Activated CD4-positive, alpha-beta T cell treated with anti-CD3 and anti-CD28 coated beads for 36 hours (primary cell): ENCODE measurements at places on chromosomes 11 and 22. TPM values are rescaled to one million over a fixed set of nuclear protein-coding genes. Genes with fewer than 3 reads are reported as not detected.
A peak's percentile ranks its signal among the peaks of the same experiment; 100 is the strongest.

- no peak for DNase-seq
Measured at GRCh38 chr11:110131386-110132123, 38.4 kb downstream of the ZC3H12C start.

- DNase-seq: no peak
Measured at GRCh38 chr22:20998411-20999336, 3.2 kb downstream of the THAP7 start.

DNA sequence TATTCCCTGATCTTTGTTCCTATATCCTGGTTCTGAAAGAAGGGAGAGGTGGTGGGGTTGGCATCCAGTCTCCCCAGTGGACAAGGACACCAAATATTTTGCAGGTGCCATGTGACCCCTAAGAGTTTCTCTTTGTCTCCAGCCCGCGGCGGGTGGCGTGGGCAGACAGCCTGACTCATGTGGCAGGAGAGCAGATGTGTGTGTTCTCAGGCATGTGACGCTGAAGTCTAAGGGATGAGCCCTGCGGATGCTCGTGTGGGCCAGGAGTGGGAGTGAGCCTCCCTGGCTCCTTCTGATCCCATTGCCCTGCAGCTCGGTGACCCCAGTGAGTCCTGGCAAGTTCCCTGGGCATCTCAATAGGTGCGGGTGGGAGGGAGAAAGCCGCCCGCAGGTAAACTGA is 94.8 kb upstream of the TBCEL start:
- DNase-seq: no peak

GRCh38 chr11:1823376-1824220 is 11.2 kb upstream of the SYT8 start:
- DNase-seq: no peak

GRCh38 chr11:17116117-17116516 is 38.6 kb upstream of the RPS13 start:
- no peak for DNase-seq

DNA sequence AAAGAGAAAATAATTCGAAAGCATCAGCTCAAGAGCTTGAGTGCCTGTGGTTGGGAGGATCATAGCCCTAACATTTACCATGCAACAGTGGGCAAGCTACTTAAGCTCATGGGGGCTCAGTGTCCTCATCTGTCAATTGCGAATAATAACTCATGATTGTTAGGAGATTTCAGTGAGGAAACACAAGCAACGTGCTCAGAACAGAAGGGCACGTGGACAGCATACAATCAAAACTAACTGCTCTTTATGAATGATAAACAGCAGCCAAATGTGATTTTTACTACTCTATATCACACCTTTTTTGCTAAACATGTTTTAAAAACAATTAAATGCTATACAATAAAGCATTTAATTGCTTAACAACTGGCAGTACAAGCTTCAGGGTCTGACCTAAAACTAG is 310.1 kb upstream of the NARS2 start:
- no peak for DNase-seq

FOSL1 gene
- 11.1 TPM for total RNA-seq

- DNase-seq: no peak
Measured at GRCh38 chr11:101582236-101582988, 1.4 kb downstream of the TRPC6 start.

DNA sequence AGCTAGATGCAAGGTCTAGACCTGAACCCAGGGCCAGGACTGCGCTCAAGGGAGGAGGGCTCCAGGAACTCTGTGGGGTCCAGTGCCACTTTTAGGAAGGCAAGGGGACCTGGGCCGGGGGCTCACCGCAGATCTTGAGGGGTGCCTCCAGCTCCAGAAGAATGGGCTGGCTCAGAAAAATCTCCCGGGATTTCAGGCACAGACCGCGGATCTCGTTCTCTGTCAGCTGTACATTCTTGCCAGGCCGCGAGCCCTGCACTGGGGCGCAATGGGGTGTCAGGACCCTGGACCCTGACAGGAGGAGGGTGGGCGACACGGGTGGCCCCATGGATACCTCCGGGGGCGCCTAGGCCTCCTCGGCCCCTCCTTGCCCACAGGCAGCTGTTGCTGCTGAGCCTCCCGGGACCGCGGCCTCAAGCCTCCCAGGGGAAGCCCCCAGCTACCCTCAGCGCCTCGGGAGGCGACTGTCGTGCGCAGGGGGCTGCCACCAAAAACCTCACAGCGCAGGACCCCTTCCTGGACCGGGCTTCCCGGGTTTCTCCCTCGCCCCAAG is 640 bp downstream of the PPP1CA start:
- no peak for DNase-seq

DNA sequence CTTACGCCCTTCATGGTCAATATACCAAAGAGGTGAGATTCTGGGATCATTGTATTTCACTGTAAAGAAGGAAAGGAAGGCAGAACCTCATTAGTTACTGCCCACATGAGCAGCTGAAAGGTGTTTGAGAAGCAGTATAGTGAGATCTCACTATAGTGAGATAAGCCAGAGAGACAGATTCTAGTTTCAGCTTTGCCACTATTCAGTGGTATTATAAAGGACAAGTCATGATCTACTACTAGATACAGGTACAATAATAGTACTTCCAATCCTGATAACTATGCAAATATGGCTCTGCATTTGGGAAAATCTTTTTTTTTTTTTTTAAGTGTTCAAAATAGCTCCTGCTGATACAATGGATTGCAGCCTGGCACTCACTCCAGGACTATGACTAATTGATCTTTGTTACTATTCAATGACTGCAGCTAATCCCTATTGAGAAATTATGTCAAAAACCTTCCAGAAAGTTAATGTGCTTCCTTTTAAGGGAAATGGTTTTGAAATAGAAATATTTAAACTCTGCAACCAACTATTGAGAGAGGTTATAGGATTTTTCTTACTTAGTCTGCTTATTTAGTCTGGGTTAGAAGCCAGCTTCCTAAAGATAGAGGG is 8.3 kb upstream of the DLAT start:
- DNase-seq: no peak

GRCh38 chr22:27996981-27997380 is 77.9 kb upstream of the PITPNB start:
- no peak for DNase-seq

GRAMD1B gene
- total RNA-seq: 38.6 TPM

RCN1 gene
- total RNA-seq: 19.1 TPM

MPEG1 gene
- total RNA-seq: not detected

GRCh38 chr22:19747551-19747950 is 13.0 kb upstream of the TBX1 start:
- no peak for DNase-seq

PDE3B gene
- total RNA-seq: 24.7 TPM

- DNase-seq: peak; percentile 54
Measured at GRCh38 chr11:36478700-36479329, 31.3 kb downstream of the TRAF6 start.

- no peak for DNase-seq
Measured at GRCh38 chr11:108835624-108836023, 170.8 kb downstream of the DDX10 start.

FAT3 gene
- not detected for total RNA-seq

GRCh38 chr11:15276621-15277020 is 161.9 kb downstream of the INSC start:
- no peak for DNase-seq

GRCh38 chr22:44709881-44710392 is 7.9 kb downstream of the PRR5 start:
- no peak for DNase-seq

MUC5AC gene
- total RNA-seq: not detected

RAB3IL1 gene
- total RNA-seq: not detected

GRCh38 chr11:124807660-124808270 is 7.6 kb upstream of the MSANTD2 start:
- DNase-seq: no peak

- no peak for DNase-seq
Measured at GRCh38 chr11:106021181-106021966, 666 bp downstream of the MSANTD4 start.

GRCh38 chr22:43014316-43014868 is 557 bp downstream of the PACSIN2 start:
- peak; percentile 56 for DNase-seq

FOLR2 gene
- not detected for total RNA-seq

- DNase-seq: peak; percentile 77
Measured at GRCh38 chr22:43060183-43060582, 29.0 kb downstream of the TTLL1 start.

- no peak for DNase-seq
Measured at GRCh38 chr11:77142091-77142975, 14.3 kb downstream of the MYO7A start.

DNA sequence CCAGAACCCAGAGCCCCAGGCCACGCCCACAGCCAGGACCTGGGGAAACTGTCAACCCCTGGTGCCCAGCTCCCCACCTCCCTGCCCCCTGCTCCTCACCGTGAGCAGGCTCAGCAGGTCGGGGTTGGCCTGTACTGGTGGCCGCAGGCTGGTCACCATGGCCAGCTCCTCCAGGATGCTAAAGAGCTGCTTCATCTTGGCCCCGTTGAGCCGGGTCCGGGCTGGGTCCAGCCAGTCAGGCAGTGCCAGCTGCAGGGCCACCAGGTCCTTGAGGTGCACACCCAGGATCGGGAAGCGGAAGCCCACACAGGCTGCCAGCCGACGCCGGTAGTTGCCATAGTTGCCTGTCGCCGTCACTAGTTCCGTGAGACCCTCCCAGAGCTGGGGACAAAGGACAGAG is 7.3 kb downstream of the RASGRP2 start:
- no peak for DNase-seq

MS4A6E gene
- not detected for total RNA-seq

GRCh38 chr11:69398529-69399492 is 82.7 kb upstream of the LINC01488 start:
- no peak for DNase-seq

DAGLA gene
- 0.09 TPM for total RNA-seq

RBM4 gene
- 122 TPM for total RNA-seq

DNA sequence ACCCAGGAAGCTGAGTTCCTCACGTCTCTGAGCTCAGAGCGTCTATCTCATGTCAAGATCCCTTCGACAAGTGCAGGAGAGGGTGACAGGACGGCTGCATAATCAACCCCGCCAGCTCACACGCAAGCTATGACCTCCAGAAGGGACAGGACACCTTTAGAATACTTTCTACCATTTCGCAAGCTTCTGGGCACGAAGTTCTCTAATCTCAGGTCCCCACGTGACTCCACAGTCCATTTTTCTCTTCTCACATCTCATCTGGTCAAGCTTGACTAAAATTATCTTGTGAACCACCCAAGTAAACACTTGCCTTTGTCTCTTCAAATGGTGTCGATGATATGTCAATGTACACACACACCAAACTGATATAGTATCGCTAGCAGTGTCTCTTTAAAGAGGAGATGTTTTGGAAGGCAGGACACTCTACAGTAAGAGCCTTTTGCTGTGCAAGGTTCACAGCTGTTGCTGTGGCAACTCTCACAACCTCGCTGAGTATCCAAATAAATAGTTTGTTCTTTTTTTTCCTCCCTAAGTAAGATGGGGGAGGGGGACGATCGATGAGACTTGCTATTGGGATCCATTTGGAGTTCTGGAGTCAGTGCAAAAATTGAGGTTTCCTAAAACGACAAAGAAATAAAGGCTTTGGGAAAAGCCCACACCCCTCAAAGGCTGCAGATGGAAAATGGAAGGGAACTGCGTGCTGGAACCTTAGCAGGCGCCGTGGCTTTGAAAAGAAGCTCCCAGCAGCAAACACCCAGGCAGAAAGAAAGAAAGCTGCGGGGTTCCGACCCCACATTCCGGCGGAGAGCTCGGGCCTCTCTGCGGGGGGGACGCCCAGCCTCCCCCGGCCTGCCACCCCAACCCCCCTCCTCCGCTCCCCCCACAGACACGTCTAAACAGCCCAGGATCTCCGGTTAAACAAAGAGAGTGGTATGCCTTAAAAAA is 215.4 kb upstream of the UBASH3B start:
- no peak for DNase-seq

DNA sequence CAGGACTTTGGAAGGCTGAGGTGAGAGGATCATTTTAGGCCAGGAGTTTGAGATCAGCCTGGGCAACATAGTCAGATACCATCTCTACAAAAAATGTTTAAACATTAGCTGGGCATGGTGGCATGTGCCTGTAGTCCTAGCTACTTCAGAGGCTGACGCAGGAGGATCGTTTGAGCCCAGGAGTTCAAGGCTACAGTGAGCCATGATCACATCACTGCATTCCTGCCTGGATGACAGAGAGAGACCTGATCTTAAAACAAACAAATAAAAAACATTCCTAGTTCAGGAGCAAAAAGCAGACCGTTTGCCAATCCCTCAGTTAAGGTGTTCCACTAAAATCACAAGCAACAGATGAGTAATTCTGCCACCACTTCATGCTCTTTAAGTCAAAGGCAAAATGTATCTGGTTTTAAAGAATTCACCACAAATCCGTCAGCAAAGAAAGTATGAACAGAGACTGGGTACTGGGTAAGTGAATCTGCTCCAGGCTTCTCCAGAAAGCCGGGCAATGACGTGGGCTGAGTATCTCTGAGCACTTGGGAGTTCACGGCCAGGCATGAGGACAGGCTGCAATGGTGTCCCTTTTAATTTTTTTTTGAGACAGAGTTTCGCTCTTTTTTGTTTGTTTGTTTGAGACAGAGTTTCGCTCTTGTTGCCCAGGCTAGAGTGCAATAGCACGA is 19.5 kb downstream of the CLTCL1 start:
- DNase-seq: no peak

DNA sequence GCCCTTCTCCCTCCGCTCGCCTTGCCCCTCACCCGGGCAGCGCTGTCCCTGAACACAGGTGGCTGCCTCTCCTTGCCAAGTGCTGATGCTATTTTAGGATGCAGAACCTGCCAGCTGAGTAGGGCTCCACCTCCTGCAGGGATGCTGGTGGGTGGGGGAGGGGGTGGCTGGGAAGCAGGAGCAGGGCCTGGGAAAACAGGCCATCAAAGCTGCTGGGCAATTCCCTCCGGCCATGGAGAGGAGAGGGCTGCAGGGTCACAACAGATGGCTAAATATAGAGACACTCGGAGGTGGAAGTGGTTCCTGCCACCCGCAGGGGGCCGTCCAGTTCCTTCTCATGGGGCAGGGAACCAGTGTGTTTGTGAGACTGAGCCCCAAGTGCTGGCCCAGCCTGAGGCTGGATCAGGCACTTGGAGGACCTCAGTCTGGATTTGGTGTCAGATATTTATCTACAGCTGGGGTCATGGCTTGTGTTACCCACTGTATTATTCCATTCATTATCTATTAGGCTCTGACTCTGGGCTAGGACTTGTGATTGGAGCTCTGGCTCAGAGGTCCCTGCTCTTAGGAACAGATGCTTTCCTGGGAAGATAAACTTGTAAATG is 59.6 kb downstream of the LRRC32 start:
- DNase-seq: no peak

DNA sequence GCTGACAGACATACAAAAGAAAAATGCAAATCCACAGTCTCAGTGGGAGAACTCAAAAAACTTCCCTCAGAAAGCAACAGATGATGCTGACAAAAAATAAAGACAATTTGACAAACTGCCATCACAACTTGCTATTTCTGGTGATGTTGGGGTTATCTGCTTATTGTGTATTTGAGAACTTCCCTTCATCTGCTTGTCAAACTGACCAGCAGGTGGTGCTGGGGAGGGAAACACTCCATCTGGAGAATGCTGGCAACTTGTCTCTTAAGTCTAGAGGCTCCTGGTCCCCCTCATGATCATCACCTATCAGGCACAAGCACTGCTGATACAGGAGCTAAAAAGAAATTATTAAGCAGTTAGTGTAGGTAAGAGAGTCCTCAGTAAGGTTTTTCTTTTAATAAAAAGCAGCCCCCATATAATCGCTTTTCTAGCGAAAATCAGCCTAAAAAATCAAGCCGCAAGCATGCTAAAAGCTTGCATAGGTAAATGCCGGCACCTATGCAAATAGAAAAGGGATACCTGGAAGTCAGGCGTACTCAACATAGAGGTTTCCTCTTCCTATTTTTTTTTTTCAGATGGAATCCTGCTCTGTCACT is 9.8 kb upstream of the FAM111B start:
- DNase-seq: peak; percentile 79

CELF1 gene
- total RNA-seq: 143 TPM
